ENCODE measurements at places on chromosomes 13 and 19. TPM values are rescaled to one million over a fixed set of nuclear protein-coding genes. Genes with fewer than 3 reads are reported as not detected.

KIR3DL1 gene
- not detected for total RNA-seq

FXYD3 gene
- total RNA-seq: 172 TPM

SYT5 gene
- total RNA-seq: 0.40 TPM

TEX29 gene
- total RNA-seq: 0.25 TPM

SLC6A16 gene
- total RNA-seq: 1.8 TPM

COL5A3 gene
- total RNA-seq: 10.3 TPM

PALM3 gene
- total RNA-seq: 0.71 TPM

- peak; percentile 47 for DNase-seq
Measured at GRCh38 chr13:71323266-71323665, 543.7 kb downstream of the DACH1 start.

GRCh38 chr19:4902796-4903195 lies at the start of gene ARRDC5:
Gene ARRDC5 (minus strand): TSS chr19:4902896. CDS start chr19:4902825, 71 bp downstream.
- DNase-seq: no peak

GRCh38 chr19:11020982-11021759 lies 60.3 kb downstream of the SMARCA4 start:
- no peak for DNase-seq

- no peak for DNase-seq
Measured at GRCh38 chr19:3079578-3079977, 14.6 kb upstream of the GNA11 start.

GRCh38 chr19:57689750-57690149 lies 8.0 kb downstream of the ZNF551 start:
- DNase-seq: no peak

DNA sequence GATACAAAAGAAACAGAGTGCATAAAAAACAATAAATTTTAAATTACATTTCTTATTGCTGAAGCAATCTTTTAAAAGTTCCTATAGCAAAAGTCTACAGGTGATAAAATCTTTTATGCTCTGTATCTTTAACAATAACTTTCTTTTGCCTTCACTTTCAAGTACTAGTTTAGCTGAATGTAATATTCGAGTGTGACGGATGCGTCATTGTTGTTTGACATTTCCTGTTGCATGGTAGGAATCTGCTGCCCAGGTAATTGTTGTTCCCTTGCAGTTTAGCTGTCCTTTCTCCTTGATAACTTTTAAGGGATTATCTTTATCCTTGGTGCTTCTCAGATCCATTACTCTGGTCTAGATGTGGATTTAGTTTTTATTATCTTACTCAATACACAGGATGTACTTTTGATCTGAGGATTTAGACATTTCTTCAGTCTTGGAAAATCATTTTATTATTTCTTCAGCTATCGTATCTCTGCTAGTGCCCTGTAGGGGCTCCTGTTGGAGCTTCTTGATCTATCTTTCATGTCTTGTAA lies 2.1 kb upstream of the CPB2 start:
- no peak for DNase-seq

GRCh38 chr13:52738719-52739467 lies 727 bp downstream of the CNMD start:
- DNase-seq: peak; percentile 51

DNA sequence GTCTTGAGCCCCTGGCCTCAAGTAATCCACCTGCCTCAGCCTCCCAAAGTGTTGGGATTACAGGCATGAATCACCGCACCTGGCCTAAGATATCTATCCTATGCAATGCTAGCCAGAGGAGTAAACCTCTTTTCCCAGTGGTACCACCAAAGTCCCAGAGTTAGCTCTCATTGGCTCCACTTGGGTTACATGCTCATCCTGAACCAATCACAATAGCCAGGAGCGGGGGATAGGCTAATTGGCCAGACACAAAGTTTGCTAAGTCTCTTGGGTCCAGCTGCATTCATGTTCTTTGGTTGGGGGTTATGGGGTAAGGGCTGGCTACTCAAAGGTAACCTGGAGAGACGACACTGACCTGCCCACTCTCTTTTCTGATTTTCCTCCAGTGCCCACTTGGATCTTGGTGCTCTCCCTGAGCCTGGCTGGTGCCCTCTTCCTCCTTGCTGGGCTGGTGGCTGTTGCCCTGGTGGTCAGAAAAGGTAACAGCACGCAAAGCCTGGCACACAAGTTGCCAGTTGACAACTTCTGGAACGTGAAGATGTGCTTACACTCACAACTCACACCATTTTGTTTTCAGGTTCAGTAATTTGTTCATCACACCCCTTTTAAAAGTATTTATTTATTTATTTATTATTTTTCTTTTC lies 7.8 kb downstream of the C19orf38 start:
- DNase-seq: no peak

DNA sequence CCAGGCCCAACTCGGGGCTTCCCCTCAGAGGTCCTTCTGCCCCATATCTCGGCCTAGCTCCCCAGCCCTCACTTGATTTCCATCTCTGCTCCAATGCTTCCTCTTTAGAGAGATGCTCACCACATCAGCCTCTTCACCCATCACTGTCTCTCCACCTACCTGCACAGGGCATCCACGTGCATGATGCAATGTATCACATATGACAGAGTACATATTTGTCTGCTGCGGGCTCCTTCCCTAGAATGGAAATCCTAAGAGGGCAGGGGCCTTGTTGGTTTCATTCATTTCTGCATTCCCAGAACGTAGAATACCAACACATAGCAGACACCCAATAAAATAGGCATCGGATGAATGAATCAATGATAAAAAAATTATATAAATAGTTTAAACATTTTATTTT lies 130.3 kb downstream of the USP12 start:
- no peak for DNase-seq

DNA sequence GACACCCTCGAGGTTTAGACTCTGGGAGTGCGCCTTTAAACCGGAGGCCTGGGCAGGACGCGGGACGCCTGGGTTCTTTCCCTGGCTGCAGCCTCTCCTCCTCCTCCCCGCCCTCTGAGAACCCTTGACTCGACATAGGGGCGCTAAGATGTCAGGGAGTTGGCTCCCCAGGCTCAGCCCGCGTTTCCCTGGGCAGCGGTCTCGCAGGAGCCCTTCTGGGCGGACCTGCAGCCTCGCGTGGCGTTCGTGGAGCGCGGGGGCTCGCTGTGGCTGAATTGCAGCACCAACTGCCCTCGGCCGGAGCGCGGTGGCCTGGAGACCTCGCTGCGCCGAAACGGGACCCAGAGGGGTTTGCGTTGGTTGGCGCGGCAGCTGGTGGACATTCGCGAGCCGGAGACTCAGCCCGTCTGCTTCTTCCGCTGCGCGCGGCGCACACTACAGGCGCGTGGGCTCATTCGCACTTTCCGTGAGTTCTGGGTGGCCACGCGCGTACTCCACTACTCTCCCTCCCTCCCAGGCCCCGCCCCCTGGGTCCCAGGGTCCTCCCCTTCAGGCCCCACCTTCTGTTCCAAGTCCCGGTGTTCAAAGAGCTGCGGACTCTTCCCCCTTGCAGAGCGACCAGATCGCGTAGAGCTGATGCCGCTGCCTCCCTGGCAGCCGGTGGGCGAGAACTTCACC lies 1.3 kb downstream of the ICAM5 start:
- DNase-seq: peak; percentile 67

- no peak for DNase-seq
Measured at GRCh38 chr19:34226036-34226435, 28.3 kb upstream of the GARRE1 start.

All from lung (tissue), 17 donors.